Caki2 (cell line): ENCODE measurements at places on chromosomes 7 and 10.

DNA sequence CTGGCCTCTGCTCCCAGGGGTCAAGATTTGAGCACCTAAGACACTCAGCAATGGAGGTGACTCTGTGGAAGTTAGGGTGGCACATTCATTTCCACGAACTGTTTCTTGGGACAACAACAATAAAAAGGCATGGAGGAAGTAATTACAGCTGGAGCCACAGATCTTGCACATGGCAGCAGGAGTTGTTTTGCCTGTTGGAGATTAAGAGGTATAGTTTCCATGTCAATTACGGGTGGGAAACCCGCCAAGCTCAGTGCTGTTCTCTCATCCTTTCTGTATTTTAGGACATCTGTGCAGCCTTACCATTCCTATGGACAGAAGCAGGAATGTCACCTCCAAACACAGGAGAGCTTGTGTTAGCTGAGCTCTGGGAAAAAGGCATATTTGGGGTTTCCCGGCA lies 201.2 kb downstream of the SNX10 start:
- DNase-seq = no peak

GRCh38 chr10:66834802-66835201 lies 91.0 kb upstream of the LRRTM3 start:
- DNase-seq = peak; percentile 60

DNA sequence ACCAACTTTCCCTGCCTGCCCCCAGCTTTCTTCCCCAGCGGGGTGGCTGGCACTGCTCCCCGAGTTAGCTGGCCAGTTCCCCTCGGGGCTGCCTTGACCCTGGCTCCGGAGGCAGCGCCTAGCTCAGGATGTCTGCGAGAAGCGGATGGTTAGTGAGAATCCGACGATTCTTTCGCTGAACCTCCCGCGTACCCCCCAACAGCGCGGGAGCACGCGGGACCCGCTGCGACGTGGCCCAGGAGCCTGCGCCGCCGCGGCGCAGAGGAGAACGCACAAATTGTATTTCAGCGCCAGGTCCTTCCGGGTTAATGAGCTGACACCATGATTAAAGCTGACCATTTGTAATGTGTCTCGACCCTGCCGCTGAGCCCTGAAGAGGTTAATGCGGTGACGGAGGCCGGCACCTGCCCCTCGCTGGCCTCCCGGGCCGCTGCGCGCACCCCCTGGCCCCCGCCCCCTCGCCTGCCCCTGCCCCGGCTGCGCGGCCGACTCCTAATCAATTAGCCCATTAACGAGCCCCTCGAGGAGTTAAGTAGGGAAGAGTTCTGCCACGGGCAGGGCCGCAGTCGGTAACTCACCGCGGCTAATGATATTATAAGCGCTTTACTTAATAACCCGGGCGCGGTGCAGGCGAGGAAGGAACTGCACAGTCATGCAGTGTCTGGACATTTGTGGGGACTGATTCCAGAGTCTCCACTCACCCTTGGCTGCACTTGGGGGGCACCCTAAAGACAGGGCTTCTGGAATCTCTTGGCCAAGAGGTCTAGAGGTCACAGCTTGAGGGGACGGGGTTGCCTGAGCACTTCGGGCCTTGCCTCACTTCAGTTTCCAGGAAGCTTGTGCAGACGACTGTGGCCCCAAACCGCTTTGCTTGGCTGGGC lies 1.7 kb upstream of the HMX2 start:
- no peak for DNase-seq

DNA sequence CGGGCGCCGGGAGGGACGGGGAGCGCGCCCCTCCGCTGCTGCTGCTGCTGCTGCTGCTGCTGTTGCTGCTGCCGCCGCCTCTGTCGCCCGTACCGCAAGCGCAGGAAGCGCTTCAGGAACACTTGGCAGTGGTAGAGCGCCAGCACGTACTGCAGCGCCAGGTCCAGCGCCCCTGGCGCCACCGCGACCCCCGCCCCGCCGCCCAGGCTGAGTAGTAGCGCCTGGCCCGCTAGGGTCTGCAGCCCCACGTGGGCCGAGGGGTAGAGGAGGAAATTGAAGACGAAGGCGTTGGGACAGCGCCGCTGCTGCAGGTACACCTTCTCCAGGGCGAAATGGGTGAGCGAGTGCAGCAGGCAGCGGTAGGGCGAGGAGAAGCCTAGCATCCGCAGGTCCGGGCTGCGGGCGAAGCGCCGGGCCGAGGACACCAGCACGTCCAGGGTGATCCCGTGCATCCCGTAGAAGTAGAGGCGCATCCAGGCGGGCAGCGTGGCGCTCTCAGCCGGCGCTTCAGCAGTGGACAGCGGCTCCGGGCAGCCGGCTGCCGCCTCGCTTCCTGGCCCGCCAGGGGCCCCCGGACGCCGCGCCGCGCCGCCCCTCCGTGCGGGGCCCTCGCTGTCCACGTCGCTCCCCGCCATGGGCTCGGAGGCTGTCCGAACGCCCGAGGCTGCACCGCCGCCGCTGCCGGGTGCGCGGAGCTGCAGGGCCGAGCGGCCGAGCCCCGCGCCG lies at the start of gene TMEM229A:
TSS of gene TMEM229A (minus strand) at position 699 of the 726 bp plus-strand sequence. CDS start at position 635, 64 bp downstream.
- peak; percentile 62 for DNase-seq

- no peak for DNase-seq
Observed at GRCh38 chr7:73726083-73726466, 6.6 kb upstream of the STX1A start.

DNA sequence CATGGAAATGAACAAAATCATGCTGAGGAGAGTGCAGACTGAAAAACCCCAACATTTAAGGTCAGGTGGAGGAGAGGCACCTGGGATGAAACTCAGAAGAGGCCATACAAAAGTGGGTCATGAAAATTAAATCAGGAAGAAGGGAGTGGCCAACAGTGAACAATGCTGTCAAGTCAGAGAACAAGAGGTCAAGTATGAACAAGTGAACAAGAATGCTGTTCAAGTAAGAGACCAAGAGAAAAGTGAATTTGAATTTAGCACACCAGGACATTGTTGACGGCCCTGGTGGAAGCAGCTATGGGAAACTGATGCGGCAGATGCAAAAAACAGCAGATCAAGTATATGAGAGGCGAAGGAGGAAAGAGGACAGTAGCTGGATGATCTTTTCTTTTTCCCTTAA lies 7.9 kb downstream of the CEP41 start:
- no peak for DNase-seq

- no peak for DNase-seq
Observed at GRCh38 chr7:47691988-47692387, 110.1 kb upstream of the TNS3 start.

- DNase-seq = peak; percentile 46
Observed at GRCh38 chr10:78203915-78204818, 170.5 kb downstream of the RPS24 start.

GRCh38 chr10:511849-512191 lies 177.6 kb downstream of the DIP2C start:
- DNase-seq = no peak

DNA sequence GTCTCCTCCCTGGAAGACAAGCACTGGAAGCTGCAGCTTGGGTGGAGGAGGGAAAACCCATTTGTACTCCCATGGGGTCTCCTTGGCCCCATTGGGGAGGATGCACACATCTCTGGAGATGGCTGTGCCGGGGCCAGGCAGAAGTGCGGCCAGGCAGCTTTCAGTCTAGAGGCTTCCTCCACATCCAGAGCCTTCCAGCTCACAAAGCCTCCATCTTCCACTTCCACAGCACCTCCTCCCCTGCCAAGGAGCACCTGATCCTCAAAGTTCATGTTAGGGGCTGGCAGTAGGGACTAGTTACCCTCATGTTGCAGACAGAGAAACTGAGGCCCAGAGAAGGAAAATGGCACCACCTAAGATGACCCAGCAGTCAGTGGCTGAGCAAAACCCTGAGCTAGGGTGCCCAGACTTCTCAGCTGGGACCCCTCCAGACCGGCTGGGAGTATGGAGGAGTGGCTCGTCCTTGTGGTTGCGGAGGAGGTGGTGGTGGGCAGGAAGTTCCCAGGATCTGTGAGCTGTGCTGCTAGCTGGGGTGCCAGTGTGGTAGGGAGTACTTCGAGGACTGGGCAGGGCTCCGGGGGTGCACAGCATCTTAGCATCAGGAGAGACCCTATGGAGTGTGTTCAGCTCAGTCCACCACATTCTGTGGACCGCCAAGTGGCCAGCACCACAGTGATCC lies 44.2 kb downstream of the ADCYAP1R1 start:
- DNase-seq = no peak

GRCh38 chr10:113042868-113043267 lies 92.8 kb downstream of the TCF7L2 start:
- no peak for DNase-seq

- no peak for DNase-seq
Observed at GRCh38 chr7:158369290-158369689, 218.3 kb downstream of the PTPRN2 start.

- no peak for DNase-seq
Observed at GRCh38 chr7:11237742-11238141, 264.1 kb downstream of the PHF14 start.

- DNase-seq = no peak
Observed at GRCh38 chr10:98667081-98667480, 220.3 kb upstream of the HPS1 start.

- DNase-seq = no peak
Observed at GRCh38 chr10:128843972-128844371, 623.1 kb upstream of the MGMT start.

DNA sequence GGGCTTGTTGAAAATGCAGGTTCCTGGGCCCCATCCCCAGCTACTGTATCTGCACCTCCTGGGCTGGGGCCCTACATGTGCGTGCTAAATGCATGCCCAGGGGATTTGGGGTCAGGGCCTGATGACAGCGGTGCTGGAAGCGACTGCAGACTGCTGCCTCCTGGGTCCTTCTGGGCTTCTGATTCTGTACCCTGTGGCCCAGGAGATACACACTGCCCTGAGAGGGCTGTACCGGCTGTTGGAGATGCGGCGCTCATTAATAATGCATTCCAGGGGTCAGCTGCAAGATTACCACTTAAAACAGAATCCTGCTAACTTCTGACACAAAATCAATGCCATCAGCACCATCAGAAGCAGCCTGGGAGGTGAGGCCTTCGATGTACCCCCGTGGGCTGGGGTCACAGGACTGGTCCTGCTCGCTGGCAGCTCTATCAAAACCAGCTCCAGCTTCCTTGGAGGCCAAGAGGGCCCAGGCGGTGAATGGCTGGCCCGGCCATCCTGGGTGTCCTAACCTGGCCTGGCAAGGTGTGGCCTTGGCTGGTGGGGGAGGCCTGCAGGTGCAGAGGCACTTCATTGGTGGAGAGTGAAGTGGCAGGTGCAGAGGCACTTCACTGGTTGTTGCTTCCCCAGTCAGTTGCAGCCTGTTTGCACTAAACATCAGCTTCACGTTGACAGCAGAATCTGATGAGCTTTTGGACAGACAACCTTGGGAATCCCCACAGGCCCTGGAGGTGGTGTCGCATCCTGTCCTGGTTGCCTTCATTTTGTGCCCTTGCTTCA lies 79.2 kb downstream of the GLRX3 start:
- no peak for DNase-seq

DNA sequence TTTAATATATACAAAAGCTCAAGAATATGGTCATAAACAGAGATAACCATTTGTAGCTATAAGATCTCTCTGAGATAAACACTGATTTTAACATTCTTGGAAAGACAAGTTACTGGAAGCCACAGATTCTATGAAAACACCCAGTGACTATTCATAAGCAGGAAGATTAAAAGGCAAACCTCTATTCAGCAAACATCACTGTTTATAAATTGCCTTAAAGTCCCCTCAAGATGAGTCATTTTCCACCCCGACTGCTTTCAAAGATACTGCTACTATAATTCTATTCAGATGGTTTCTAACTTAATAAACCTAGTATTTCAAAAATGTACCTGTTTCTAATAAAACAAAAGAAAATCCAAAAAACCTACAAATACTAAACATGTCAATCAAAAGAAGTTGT lies 21.0 kb downstream of the TM9SF3 start:
- no peak for DNase-seq

- DNase-seq = peak; percentile 49
Observed at GRCh38 chr10:73837072-73837471, 25.7 kb upstream of the NDST2 start.

GRCh38 chr10:31421322-31421721 lies 102.3 kb downstream of the ZEB1 start:
- DNase-seq = no peak

DNA sequence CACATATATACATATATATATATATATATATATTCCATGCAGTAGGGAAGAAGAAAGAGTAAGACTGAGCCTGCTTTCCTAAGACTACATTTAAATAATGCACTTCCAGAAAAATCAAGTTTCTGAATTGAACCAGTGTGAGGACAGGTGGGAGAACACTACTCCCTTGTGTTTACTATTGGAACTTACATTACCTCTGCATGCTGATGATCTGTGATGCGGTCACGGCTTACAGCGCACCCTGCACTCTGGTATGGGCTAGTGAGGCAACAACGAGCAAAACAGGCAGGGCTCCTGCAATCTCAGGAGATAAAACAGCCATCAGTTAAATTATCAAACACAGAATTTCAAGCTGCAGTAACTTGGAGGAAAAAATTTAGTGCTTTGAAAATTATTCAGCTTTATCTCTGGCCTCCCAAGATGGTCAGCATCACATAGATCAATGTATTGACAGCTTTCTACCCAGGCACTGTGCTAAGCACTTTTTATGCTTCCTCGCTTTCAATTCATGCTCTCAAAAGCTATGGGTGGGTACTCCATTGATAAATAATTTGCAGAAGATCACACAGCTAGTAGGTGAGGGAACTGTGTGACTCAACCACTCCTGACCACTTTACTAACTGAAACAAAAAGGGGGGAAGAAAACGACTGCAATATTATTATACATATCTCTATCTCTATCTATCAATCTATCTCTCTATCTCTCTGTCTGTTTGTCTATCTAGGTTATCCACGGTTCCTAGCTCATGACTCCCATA lies 20.5 kb upstream of the SLC16A12 start:
- DNase-seq = peak; percentile 43

DNA sequence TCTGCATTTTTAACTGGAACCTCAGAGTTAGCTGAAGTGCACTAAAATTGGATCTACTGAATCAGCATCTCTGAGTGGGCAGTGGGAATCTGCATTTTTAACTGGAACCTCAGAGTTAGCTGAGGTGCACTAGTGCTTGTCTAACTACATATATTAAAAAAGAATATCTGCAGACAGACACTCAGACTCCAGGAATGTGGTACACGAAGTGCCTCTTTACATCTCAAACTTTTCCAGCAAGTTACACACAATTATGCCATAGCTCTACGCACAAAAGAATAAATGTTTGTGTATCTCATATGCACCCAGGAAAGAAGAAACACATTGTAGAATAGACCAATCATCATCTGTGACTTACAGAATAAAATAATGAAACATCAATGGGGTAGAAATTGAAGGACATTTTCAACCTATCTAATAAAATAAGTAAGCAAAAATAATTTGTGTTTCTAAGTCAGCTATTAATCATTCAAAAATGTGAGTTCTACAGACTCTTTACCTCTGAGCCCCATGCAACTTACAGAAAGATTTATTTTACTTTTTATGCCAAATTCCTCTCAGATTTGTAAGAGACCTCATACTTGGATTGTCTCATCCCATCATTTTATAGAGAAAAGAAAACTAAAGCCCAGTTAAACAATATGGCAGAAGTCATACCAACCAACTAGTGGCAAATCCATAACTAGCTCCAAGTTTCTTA lies 28.3 kb downstream of the PPP1R3A start:
- DNase-seq = no peak

GRCh38 chr10:93181271-93182048 lies 107.8 kb downstream of the CYP26A1 start:
- DNase-seq = no peak

GRCh38 chr7:134789967-134790685 lies 10.7 kb downstream of the CALD1 start:
- no peak for DNase-seq

- no peak for DNase-seq
Observed at GRCh38 chr7:69739190-69739589, 140.9 kb downstream of the AUTS2 start.
